ENCODE measurements at places on chromosomes 3 and 15.

- no peak for DNase-seq
Observed at GRCh38 chr15:63990454-63990853, 55.8 kb downstream of the DAPK2 start.

- DNase-seq: no peak
Observed at GRCh38 chr3:45120359-45121158, 25.6 kb downstream of the CDCP1 start.

GRCh38 chr3:177837951-177838655 lies 640.8 kb upstream of the TBL1XR1 start:
- DNase-seq: no peak

- DNase-seq: no peak
Observed at GRCh38 chr3:45208586-45208985, 17.5 kb downstream of the TMEM158 start.

DNA sequence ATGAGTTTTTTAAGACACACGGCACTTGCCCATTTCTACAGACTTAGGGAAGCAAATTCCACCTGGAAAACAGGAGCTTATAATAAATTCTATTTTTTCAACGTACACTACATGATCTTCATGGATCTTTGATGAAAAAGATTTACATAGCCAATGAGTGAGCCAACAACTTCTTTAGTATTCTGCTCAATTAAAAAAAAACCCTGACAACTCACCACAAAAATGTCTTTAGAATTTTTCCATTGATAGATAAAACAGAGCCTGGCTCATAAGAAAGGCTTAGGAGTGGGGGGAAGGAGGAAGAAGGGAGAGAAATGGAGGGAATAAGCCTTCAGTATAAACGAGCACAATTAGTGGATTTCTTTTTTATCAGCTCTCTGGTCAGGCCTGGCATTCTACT lies 126.7 kb downstream of the ATP10A start:
- no peak for DNase-seq

DNA sequence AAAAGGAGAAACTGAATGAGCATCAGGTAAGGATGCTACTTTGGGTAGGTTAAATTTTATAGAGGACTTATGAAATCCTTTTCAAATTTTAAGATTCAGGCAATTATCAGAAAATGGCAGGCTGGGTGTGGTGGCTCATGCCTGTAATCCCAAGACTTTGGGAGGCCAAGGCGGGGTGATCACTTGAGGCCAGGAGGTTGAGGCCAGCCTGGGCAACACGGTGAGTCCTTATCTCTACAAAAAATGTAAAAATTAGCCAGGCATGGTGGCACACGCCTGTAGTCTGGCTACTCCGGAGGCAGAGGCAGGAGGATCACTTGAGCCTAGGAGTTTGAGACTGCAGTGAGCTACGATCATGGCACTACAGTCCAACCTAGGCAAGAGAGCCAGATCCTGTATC lies 23.1 kb downstream of the DCUN1D1 start:
- DNase-seq: no peak

DNA sequence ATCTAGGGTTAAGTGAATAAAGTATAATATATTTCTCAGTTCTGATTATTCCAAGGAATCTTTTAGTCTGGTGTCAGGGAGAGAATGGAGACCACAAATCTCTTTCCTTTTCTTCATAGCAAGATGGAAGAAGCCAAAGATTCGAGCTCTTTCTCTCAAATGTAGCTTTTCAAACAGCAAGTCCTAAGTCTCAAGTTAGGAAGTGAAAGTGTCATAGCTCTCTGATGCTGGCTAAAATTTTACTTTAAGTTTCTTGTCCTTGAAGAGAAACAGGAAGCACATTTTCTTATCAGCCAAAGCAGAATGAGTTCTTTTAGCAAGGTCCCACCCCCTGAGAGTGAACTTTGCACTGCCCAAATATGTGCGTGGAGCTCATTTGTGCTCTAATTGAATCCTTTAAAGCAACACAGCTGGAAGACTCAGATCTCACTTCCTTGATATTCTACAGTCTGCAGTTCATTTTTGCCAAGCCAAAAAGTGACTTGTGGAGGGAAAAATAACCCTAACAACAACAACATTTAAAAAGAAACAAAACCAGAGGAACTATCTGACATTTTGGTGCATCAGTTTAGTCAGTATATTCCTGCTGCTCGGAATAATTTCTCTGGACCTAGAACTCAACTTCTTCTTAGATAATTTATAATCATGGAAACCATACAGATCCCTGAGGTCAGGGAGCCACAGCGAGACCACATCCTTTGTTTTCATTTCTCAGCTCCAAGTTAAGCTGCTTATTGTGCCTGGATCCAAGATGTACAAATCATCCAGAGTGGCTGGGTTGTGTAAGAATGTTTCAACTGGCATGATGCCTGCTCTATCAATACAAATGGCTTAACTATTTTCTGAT lies 238.7 kb upstream of the P2RY1 start:
- no peak for DNase-seq

GRCh38 chr3:144369129-144369879 lies 397.7 kb downstream of the DIPK2A start:
- peak; percentile 93 for DNase-seq

DNA sequence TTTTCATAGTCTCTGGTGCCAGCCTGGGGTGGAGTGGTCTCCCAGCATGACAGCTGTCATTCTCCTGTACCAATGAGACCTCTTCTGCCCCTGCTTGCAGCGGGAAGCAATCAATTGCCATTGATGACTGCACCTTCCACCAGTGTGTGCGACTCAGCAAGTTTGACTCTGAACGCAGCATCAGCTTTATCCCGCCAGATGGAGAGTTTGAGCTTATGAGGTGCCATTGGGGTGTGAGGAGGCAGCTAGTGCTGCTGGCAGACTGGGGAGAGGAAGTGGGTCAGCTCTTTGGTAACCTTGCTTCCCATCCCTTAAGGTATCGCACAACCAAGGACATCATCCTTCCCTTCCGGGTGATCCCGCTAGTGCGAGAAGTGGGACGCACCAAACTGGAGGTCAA lies 4.4 kb upstream of the ABCF3 start:
- DNase-seq: no peak

GRCh38 chr3:134600206-134600605 lies 50.6 kb downstream of the KY start:
- DNase-seq: no peak

DNA sequence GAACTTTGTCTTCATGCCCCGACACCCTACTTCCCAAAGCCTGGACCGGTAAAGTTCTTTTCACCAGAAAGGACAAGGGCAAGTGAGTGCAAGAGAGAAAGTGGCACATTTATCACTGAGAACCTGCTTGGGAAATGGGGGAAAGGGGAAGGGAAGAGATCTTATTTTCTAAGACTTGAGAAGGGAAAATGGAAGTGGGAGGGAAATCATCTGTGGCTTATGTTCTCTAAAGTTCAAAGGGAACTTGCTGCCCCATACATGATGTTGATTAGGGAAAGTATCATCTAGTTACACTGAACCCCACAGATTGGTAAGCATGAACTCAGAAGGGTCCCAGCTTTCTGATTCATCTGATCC lies 199.5 kb upstream of the LPP start:
- no peak for DNase-seq

DNA sequence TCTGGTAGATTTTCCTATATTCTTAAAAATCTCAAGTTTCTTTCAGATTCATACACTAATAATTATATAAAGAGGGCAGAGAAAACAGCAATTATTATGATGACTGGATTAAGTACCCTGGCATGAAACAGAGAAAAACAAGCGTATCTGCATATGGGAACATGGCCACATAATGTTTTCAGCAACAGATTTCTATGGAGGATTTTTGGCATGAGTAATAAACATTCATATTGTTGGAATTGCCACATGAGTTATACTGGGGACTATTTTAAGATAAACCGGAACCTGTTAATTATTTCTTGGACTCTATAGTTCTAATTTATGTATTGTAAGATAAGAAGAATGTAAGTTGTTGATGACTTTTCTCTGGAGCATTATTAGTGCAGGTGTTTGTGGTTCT lies 112.7 kb downstream of the OXSM start:
- no peak for DNase-seq

GRCh38 chr3:187852842-187853730 lies 107.8 kb upstream of the BCL6 start:
- DNase-seq: no peak

- no peak for DNase-seq
Observed at GRCh38 chr3:49745986-49746385, 22.2 kb upstream of the GMPPB start.

GRCh38 chr15:52011711-52012144 lies 7.3 kb upstream of the MAPK6 start:
- DNase-seq: peak; percentile 34

DNA sequence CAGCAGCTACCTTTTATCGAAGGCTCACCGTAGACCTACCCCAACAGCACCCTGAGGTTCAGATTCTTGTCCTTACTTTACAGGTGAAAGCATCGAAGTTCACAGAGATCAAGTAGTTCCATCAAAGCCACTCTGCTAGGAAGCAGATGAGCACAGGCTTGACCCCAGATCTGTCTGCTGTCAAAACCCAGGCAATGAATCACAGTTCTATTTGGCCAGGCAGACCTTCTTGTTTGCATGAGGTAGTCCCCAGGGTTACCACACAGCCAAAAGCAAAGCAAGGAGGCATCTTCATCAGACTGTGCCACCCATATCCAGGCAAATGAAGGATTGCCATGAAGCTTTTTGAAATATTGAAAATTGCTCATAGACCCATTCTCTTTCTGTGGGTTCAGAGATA lies 33.0 kb downstream of the HES1 start:
- DNase-seq: no peak

GRCh38 chr3:50620420-50620819 lies 3.5 kb downstream of the MAPKAPK3 start:
- DNase-seq: no peak

DNA sequence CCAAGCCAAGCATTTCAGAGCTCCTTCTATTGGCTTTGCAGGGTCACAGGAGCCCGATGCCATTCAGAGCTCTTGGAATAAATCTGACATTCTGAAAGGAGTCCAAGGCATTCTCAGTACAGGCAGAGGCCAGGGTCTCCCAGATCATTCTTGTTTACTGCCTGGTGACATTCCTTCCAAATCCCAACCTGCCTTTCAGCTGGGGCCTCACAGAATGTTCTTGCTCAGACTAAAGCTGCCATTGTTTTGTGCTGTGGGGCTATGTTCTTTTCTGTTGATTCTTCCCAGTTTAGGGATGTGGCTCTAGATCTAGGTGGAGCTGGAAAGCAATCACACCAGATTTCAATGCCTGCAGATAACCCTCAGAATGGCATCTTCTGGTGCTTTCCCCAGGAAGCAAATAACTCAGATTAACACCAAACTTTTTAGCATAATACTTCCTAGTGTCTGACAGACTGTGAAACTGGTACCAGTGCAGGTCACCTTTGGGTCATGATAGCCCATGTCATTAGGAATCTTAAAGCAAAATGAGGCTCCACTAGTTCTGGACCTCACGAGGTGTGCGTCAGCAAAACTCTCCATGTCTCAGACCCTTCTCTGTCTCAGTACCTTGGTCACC lies 166.9 kb downstream of the CHST2 start:
- no peak for DNase-seq

- DNase-seq: no peak
Observed at GRCh38 chr3:188150982-188151381, 3.0 kb upstream of the LPP start.

GRCh38 chr3:194333212-194333980 lies 17.7 kb downstream of the CPN2 start:
- no peak for DNase-seq

DNA sequence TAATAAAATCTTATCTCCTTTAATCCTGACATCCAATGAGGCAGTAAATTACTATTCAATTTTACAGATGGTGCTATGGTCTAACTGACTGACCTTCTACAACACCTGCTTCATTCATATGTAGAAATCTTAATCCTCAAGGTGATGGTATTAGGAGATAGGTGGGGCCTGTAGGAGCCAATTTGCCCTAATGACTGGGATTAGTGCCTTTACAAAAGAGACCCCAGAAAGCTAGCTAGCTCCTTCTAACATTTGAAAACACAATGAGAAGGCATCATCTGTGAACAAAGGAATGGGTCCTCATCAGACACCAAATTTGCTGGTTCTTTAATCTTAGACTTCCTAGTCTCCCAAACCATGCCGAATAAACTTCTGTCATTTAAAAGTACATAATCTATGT lies 137.4 kb upstream of the UBP1 start:
- DNase-seq: no peak

- DNase-seq: no peak
Observed at GRCh38 chr15:66855041-66855440, 153.0 kb downstream of the SMAD6 start.

DNA sequence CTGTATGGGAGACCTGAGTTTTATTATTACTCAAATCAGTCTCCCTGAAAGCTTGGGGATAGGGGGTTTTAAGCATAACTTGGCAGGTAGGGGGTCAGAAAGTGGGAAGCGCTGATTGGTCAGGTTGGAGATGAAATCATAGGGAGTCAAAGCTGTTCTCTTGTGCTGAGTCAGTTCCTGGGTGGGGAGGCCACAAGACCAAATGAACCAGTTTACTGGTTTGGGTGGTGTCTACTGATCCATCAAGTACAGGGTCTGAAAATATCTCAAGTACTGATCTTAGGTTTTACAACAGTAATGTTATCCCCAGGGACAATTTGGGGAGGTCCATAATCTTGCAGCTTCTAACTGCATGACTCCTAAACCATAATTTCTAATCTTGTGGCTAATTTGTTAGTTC lies 17.8 kb upstream of the IQCF6 start:
- DNase-seq: no peak

GRCh38 chr3:52891164-52891563 lies 6.2 kb downstream of the STIMATE start:
- no peak for DNase-seq

DNA sequence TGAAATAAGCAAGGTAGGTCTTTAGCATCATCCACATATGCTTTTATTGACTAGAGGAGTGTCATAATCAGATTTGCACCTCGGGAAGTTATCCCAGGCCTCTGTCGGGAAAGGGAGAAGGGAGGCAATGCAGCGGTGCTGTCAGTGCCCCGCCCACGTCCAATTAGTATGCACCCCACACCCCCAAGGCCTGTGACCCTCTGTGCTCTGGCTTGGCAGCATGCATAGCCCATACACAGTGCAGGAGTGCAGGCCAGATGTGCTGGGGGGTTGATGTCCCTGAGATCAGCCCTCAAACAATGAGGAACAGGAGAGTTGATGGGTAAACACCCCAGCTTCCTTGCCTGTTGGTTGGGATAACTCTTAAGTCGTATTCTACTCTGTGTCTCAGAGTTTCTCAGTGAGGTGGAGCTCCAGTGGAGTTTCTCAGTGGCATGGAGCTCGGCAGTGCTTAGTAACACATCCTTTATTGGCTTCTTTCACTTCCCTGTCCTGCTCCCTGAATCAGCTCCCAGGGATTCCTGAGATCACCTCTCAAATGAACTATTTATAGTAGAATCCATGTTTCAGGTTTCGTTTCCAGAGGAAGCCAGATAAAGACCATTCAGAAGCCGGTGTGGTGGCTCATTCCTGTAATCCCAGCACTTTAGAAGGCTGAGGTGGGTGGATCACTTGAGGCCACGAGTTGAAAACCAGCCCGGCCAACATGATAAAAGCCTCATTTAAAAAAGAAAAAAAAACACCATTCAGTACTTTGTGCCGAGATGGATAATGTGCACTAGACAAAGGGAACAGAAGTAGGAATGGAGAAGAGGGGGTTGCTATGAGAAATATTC lies 26.7 kb upstream of the NDUFB4 start:
- DNase-seq: no peak
